IPS DF 6.9 (cell line): ENCODE measurements at places on chromosomes 12 and 14.
A peak's percentile ranks its signal among the peaks of the same experiment; 100 is the strongest.

DNA sequence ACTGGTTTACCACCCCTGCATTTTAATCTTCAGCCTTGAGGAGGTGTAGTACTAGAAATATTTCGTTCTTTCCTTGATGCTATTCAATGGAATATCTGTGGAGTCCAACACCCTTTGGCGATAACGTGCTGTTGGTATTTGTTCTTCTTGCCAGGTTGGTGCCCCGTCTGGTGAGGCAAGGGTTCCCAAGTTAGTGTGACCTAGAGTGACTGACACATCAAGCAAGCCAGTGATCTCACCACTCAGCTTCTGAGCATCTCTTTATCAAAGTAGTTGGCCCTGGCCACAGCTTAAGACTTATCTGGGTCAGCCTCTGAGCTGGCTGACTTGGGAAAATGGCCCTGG is 60.2 kb downstream of the PLXNC1 start:
- DNase-seq = no peak

GRCh38 chr12:119369907-119370546 is 35.5 kb downstream of the CCDC60 start:
- no peak for DNase-seq

DNA sequence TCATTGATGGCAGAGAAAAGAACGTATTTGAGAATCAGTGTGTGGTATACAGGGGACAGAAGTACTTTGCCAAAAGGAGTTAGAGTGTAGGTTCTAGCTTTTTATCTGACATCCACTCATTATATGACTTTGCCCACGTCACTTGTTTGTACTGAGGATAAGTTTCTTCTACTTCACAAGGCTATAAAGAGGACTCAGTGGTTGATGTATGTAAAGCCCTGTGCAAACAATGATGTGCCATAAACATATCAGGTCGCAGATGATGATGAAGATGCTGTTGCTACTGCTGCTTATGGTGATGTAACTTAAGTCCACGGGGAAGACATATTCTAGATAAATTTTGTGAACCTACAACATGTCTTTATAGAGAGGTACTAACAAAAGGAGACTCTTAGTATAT is 66.3 kb downstream of the TRHDE start:
- DNase-seq = no peak

- no peak for DNase-seq
These were observed 69.3 kb downstream of the RIMBP2 start for GRCh38 chr12:130646716-130647370.

- no peak for DNase-seq
These were observed 13.9 kb upstream of the PPP1CC start for GRCh38 chr12:110756611-110757010.

DNA sequence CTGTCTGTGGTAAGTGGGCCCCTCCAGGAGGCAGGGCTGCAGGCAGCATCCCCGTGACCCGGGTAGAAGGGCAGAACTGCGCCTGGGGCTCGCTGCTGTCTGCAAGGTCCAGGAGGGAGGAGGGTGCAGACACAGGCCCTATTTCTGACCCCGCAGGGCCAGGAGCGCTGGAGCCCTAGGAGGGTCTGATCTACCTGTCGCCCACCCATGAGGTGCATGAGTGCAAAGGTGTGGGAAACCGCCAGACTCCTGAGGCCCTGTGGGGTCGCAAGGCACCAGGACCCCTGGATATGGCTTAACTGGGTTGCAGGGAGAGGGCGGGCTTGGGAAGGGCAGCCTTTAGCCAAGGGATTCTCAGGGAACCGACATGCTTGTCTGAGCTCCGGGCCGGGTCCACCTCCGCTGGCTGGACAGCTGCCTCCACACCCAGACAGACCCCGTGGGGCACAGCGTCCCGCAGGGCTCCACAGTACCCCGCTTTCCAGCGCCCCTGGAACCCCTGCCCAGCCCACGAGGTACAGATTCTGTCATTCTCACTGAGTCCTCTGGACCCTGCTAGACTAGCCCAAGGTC is 72.9 kb upstream of the TSPAN11 start:
- no peak for DNase-seq

DNA sequence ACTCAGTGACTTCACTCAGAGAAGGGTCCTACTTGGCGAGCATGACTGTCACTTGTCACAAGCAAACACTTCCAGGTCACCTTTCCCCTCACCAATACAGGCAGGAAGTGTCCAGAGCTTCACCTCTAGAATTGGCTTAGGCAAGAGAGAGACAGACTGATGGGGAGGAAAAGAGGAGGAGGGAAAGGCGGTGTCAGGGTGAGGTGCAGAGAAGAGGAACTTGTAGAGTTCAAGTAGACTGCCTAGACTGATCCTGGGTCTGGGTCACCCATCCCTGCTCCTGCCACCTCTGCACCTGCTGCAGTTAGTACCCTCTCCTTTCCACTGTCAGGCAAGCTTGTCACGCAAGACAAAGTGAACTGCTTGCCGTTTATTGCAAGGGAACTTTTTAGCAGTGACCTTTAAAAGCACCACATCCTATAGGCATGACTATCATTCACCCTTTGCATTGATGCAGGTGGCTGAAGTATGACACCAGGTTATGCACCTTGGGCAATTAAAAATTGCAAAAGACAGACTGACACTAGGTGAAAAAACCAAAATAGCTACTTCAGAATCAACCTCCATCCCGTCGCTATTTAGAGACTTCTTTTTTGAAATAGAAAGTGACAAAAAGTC is 292.4 kb downstream of the SYT1 start:
- DNase-seq = no peak

GRCh38 chr12:2806700-2807099 is 5.8 kb upstream of the ITFG2 start:
- DNase-seq = no peak

GRCh38 chr14:53391631-53392285 is 238.6 kb upstream of the DDHD1 start:
- DNase-seq = no peak

DNA sequence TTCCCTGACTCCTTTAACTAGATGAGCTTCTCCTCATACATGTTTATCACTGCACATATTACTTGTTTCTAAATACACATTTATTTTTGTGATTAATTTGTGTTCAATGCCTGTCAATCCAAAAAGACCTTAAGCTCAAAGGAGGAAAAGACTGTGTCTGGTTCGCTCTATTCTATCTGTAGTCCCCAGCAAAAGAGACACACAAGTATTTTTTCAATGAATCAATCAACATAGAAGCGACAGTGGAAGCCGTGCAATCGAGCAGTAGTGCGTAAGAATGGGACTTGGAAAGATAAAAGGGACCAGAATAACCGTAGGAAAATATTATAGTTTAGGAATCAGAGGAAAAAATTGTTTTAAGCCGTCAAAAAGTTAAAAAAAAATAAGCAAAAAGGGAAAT is 951 bp downstream of the WDHD1 start:
- DNase-seq = no peak

DNA sequence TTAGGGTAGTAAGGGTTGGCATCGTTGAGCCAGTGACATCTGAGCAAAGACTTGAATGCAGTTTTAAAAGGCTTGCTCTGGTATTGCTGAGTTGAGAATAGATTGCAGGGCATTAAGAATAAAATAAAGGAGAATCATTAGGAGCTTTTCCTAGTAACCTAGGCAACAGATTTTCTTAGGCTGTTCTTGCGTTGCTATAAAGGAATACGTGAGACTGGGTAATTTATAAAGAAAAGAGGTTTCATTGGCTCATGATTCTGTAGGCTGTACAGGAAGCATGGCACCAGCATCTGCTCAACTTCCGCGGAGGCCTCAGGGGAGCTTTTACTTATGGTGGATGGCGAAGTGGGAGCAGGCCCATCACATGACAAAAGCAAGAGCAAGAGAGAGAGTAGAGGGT is 97.4 kb downstream of the RAD51B start:
- no peak for DNase-seq

DNA sequence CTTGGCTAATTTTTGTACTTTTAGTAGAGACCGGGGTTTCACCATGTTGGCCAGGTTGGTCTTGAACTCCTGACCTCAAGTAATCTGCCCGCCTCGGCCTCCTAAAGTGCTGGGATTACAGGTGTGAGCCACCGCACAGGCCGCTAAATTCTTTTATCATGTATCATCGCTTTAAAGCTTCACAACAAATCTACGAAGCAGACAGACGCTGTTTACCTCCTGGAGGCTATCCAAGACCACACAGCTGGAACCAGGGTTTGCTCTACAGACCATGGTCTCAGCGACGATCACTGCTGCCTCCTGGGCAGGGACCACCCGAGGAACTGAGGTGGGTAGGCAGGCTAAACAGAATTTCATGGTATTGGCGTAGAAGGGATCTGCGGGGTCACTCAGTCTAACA is 27.2 kb downstream of the KRT80 start:
- no peak for DNase-seq

DNA sequence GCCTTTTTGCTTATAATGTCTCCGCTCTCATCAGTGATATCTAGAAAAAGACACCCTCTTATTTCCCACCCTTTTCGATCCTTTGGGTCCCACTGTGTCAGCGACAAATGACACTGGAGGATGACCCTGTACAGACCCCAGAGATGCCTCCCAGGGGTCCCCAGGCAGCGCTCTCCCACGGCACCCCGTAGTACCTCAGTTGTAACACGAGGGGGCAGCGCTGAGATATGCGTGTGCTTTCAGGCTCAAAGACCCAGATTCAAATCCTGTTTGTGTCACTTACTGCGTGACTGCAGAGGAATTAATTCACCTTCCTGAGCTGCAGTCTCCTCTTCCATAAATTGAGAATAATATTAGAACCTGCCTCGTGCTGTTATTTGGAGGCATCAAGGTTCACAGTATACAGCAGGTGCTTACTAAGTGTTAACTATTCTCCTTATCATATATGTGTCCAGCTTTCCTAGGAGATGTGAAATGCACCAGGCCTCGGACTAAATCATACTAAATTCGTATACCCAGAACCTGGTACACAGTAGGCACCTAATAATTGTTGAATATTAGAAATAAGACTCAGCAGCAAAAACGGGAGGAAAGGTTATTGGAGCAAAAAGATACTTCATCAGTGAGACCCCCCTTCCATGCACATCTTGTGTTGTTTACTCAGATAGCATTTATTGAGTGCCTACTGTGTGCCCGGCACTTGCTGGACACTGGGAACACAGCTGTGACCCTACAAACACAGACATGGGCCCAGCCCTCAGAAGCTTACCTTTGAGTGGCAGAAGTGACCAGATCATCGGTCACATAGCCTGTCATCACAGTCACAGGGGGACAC is 99.9 kb downstream of the PHETA1 start:
- DNase-seq = peak; percentile 25

DNA sequence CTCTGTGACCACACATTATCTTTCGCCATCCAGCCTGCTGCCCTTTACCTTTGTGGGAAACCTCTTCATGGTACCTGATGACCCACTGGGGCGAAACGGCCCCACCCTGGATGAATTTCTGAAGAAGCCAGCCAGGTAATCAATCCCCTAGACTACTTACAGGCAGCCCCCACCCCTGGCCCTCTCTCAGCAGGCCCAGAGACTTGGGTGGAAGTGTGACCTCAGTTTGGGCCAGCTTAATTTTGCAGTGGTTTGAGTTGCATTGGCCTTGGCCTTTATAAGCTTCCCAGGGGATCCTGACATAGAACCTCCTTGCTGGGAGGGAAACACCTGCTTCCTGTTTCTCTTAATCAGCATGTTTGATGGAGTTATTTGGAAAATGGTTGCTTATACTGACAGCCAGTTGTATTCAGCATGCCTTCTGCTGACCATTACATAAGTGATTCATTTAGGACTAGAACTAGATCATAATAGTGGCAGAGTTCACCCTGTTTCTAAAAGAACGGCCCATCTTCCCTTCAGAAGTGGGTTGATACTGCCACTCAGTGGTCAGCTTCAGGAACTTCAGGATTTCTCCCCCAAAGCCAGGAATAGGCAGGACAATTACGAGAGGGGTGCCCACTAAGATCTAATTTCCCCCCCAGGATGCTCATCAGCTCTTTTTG is 6.1 kb downstream of the SDR39U1 start:
- DNase-seq = no peak

DNA sequence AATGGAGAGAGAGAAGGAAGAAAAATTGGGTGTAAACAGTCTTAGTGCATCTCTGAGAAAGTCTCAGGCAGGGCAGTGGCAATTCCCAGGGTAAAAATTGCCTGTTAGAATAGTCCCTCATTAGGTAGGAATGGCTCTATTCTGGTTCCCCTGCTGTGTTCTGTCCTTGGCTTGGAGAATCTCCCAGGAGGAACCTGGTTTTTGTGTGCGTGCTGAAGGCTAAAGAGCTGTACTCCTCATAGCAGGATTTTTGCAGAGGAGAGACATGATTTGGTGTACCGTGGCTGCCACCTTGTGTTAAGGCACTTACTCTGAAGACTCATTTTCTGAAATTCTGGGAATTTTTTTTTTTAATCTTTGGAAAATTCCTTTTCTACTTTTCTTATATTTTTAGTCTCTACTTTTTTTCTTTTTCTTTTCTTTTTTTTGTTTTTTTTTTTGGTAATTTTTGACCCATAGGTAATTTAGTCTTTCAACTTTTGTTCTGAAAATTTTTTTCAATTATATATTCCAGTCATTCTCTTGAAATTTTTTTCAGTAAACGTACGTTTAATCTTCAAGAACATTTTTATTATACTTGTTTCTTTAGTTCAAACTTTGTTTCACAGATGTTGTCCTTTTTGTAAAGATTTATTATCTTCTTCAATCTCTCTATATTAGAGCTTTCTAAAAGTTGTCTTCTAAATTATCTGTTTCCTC is 63.8 kb downstream of the FBXO33 start:
- peak; percentile 70 for DNase-seq

DNA sequence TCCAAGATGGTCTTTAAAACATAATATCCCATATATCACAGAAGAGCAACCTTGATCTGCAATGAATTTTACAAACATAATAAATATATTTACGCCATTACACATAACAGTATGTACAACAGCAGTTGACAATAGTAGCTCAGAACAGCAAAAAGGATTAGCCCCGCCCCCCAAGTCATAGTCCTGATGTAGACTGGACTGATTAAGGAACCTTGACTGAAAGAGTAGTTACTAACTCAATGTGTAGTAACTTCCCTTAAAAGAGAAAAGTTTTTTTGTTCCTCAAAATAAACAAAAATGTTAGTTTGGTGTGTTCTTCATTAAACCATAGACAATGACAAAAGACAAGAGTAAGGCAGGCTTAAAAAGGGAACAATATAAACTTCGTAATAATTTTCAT is 44.5 kb downstream of the GTF2A1 start:
- DNase-seq = no peak

- no peak for DNase-seq
These were observed 29.5 kb downstream of the VPS37B start for GRCh38 chr12:122866379-122866778.

DNA sequence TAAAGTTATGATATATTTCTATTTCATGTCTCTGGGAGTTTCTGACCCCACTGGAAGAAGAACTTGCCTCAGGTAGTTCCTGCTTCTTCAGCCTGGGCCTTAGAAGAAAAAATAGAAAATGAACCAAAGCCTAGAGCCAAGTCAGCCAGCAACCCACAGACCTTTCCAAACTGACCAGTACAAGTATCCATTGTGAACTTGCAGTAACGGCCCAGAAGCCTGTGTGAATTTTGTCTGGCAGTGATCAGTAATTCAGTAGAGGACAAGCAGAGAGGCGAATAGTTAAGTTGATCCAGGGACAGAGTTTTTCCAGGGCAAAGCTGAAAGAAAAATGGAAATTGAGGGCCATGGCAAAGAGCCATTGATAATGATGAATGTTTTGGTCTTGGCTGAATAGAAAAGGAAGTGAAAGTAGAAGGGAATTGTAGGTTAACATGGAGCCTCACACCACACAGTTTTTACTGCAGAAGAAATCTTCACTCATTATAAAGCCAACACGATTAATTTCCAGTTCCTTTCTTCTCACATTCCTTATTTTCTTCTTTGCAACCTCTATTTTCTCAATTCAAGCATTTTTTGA is 311.8 kb downstream of the BTG1 start:
- DNase-seq = no peak

GRCh38 chr14:49863487-49864281 is 11.1 kb upstream of the NEMF start:
- no peak for DNase-seq
